ENCODE measurements at places on chromosomes 5 and 9.
A peak's percentile ranks its signal among the peaks of the same experiment; 100 is the strongest.

DNA sequence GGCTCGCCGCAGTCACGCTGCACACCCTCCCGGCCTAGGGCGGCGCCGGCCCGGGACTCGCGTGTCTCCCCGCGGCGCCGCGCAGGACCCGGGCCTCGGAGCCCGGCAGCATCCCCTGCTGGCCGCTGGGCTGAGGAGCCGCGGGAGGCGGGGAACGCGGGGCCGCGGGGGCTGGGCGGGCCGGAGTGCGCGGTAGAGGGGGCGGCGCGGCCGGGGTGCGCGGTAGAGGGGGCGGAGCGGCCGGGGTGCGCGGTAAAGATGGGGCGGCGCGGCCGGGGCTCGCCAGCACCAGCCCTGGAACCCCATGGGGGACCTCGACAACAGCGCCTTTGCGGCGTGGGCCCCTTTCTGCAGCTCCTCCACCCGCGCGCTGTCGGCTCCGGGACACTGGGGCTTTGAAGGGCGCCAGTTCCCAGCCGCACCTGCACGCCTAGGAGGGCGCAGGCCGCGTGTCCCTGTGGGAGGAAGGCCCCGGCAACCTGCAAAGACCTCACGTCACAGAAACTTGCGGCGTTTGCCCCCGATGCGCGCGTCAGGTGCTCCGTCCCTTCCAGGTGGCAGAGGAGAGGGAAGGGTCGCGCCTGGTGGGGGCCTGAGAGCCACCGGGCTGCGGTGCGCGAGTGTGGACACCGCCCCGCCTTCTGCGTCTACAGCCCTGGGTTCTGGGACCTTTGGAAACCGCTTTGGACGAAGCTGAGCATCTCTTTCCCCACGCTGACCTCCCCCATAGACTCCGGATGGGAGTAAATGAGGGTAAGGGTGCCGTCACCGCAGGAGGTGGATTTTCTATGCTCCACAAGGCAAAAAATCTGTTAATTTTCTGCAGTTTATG is 49.6 kb downstream of the NSUN2 start:
- no peak for DNase-seq

DNA sequence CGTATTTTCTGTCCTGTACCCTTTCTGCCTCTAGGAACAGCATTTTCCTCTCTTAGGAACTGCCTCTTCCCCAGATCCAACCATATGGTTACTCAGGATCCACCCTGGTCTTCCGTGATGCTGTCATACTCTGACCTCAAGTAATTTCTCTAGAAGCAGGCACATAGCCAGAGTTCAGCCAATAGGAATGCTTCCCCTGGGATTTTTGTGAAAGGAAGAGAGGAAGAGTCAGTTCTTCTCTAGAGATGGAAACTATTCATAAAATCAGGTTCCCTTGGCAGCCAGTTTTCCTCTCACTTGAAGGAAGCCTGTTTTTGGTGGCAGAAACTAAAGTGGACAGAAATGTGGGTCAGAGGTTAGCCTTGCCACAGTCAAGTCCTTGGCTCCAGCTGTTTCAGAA is 400.1 kb upstream of the PCSK5 start:
- no peak for DNase-seq

DNA sequence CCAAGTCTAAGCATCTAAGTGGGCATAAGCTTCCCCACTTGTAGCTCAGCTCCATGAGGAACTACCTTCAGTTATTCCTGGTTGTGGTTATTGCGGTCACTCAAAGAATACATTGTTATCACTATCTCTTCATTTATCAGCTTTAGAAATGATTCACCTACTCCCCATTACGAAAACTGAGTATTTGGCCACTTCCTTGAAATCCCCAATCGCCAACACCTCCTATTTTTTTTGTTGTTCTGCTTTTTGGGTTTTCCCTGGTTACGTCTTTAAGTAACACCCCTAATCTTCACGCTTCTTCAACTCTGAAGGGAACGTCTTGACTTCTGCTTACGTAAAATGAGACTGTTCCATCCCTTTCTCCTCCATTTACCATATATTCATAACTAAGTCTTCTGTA is 20.7 kb downstream of the MAPK9 start:
- DNase-seq = no peak

- no peak for DNase-seq
Observed at GRCh38 chr9:77649109-77649812, 1.1 kb upstream of the GNA14 start.

GRCh38 chr9:99253772-99254431 is 31.8 kb downstream of the SEC61B start:
- DNase-seq = no peak

- DNase-seq = no peak
Observed at GRCh38 chr5:173498286-173498685, 118.2 kb downstream of the BOD1 start.

DNA sequence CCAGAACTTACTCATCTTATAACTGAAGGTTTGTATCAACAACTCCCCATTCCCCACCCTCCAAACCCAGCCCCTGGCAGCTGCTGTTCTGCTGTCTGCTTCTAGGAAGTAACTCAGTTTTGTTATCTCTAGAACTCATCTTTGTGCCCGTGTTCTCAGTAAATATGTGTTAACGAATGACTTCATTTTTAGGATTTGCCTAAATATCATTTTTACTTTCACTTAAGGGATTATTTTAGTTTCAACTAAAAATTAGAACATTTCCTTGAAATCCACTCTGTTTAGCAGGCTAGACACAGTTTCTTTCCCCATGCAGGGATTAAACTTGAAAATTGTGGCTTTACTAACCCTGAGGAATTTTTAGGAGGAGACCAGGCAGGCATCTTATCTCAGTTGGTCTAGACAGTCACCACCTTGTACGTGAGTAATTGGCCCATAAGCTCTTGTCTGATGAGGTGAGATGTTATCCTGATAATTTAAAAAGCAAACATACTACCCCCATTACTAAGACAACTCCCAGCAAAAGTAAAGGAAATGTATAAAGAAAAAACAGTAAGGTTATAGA is 68.2 kb upstream of the TNFAIP8 start:
- no peak for DNase-seq

GRCh38 chr9:111102793-111103464 is 64.7 kb upstream of the LPAR1 start:
- no peak for DNase-seq

DNA sequence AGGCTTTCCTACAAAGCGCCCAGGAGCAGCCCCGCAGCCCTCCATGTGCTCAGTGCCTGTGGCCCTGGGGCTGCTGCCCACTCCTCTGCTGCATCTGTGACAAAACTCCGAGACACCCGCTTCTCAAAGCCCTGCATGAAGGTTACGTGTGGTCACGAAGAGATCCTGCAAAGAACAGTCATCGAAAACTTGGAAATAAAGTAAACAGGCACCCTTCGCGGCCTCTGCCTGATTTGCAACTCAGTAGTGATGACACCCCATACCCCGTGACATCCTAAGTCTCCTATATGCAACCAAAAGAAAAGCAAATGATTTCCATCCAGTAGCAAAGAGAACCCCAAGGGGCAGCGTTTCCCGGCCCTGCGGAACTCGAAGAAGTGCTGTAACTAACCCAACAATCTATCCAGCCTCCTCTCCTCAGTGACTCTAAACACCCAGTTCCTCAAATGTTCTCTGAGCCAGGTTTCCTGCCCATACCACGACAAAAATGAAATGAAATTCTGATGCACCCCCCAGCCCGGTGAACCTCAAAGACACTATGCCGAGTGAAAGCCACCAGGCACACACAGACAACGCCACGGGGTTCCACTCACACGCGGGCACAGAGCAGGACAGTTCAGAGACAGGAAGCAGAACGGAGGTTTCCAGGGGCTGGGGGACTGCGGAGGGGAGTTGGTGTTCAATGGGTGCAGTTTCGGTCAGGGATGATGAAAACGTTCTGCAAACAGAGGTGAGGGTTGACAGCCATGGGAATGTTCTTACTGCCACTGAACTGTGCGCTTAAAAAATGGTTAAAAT is 19.0 kb downstream of the NACC2 start:
- no peak for DNase-seq

- DNase-seq = no peak
Observed at GRCh38 chr5:24823625-24824024, 178.8 kb upstream of the CDH10 start.

GRCh38 chr5:92544596-92544995 is 1036.4 kb downstream of the NR2F1-AS1 start:
- DNase-seq = peak; percentile 33

GRCh38 chr9:88221105-88221504 is 82.8 kb upstream of the SPATA31C2 start:
- DNase-seq = no peak

- DNase-seq = no peak
Observed at GRCh38 chr9:97873882-97874281, 20.9 kb downstream of the FOXE1 start.

DNA sequence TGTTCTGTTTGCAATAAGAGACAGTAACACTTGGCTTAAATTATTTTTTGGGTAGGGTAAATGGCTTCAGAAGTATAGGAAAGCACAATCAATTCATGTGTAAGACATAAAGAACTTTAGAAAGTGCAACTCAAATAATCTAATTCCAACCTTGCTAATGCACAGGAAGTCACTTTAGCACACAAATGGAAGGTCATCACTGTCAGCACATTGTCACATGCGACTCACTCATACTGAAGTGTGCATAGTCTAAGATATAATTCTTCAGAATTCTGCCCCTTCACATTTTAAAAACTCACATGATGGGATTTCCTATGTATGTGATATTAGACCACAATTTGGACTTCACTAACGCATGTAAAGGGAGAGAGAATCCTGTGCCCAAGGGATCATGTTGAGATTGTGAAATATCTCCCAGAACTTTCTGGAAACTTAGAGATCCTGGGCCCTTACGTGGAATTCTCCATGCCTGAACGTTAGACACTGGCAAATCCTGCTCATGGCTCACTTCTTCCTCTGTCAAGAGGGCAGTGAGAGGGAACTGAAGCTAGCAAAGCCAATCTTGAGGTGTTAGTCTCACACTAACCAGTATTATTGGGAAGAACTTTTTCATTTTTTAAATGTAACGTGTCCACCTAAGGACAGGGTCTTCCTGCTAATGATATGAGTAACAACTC is 403.2 kb upstream of the PTGER4 start:
- no peak for DNase-seq

DNA sequence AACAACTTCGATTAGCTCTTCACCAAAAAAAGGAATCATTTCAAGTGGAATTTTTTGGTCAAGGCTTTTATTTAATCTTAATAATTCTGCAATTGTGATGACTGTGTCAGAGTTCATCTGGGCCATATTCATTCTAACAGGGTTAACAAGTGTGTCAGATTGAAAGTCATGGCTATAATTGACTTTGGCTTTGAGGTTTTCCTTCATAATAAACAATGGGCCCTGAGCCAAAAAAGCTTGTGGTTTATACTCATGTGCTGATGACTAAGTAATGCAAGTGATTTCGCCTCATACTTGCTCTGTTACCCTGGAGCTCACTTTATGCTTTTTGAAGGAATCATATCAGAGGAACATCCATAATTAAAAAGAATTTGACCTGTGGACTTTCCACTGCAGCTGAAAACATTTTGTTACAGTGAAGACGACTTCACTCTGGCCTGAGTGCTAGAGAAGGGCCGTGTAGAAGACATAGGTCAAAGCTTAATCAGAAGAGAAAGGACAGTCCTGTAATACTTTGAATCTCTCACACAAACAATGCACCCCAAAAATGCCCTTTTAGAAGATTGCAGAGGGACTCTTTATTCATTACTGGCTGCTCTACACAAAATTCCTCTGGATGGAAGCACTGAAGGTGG is 101.7 kb downstream of the GDNF start:
- peak; percentile 76 for DNase-seq

DNA sequence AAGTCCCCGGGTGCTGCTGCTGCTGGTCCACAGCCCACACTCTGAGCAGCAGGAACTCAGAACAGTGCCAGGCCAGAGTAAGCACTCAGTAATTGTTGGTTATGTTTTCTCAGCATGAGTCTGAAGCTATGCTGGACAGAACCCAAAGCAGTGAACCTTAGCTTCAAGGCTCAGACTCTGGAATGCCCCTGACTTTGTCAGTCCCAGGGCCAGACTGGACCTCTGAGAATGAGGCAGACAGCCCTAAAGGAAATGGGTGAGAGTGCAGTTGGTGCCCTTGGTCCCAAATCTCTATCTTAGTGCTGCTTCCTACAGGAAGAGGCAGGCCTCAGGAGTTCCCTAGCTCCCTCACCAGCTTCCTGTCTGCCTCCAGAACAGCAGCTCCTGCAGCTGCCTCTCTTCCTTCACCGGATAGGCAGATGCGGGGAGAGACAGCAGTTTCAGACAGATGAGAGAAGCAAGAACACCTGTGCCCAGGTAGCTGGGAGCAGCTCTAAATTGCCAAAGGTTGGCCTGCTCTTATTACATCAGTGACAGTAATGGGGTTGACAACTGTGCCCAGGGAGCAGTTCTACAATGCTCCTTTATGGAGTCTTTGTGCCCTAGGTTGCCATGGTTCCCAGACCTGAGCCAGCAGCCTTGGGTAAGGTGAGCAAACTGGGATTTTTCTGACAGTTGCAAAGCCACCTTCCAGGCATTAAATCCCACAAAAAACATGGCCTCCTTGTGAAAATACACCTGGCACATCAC is 82.2 kb upstream of the CXCL14 start:
- no peak for DNase-seq

DNA sequence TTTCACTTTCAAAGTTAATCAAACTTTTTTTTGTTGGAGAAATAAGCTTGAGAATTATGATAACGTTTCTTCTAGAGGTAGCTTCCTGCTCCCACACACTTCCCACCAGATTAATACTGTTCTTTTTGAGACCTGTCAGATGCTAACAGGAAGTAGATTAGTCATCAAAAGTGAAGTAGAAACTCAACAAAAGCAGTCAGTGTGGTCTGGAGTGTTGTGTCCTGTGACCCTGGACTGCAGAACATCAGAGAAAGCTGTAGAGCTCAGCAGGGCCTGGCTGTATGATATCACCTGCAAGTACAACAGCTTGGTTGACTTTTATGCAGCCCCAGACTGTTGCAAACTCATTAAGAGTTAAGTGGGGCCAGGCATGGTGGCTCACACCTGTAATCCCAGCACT is 495.7 kb upstream of the CYLC2 start:
- DNase-seq = no peak

DNA sequence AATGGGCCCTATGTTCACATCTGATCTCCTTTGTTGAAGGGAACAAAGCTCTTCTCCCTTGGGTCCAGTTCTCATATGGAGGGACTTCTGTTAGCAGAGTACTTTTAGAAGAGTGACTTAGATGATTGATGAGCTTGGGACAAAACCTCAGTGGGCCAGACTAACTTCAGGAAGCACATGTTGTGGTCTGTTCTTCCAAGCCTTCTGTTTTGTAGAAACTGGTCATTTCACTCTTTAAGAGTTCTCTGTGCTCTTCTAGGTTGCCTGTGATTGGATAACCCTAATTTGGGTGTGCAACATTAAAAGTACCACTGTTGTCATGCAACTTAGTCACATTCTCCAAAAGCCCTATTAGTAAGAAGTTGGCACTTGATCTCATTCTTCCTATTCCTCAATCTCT is 183.5 kb upstream of the ACO1 start:
- no peak for DNase-seq

DNA sequence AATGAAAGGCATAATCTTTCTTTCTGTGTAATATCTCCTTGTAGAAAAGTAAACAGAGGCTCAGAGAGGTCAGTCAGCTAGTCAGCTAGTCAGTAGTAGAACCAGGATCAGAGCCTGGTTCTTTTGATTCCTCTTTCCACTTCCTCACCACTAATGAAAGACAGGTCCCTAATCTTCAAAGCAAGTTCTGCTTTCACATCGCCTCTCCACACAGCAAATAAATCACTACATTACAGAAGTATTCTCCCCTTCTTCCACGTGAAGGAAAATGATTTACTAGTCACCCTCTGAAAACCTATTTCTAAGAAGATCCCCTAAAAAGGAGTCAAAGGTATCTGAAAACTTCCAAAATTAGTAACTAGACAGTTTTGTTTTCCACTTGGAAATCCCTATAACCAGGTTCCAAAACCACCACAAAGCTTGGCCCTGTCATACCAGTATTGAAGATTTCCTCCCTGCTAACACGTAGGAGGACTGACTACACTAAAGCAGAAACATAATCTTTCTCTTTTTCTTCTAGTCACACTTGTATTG is 140.5 kb upstream of the TARS1 start:
- no peak for DNase-seq

Data from AG04450 (cell line).